ENCODE measurements at places on chromosomes 16 and 17.

GRCh38 chr16:57647136-57647875 is 18.9 kb downstream of the ADGRG1 start:
- no peak for DNase-seq

GRCh38 chr17:40915721-40916256 is 21.7 kb downstream of the KRT23 start:
- no peak for DNase-seq

- no peak for DNase-seq
Measured at GRCh38 chr17:700504-701094, 14.0 kb downstream of the VPS53 start.

GRCh38 chr17:45248132-45248957 is 13.5 kb downstream of the SPATA32 start:
- no peak for DNase-seq

GRCh38 chr17:17119533-17119932 is 77.3 kb downstream of the MPRIP start:
- no peak for DNase-seq

GRCh38 chr16:77169650-77170236 is 21.2 kb upstream of the MON1B start:
- DNase-seq, result no peak

- no peak for DNase-seq
Measured at GRCh38 chr16:68408967-68409366, 39.3 kb downstream of the SMPD3 start.

GRCh38 chr16:49780433-49780832 is 75.5 kb downstream of the ZNF423 start:
- no peak for DNase-seq

- no peak for DNase-seq
Measured at GRCh38 chr17:79965806-79966205, 69.9 kb downstream of the TBC1D16 start.

DNA sequence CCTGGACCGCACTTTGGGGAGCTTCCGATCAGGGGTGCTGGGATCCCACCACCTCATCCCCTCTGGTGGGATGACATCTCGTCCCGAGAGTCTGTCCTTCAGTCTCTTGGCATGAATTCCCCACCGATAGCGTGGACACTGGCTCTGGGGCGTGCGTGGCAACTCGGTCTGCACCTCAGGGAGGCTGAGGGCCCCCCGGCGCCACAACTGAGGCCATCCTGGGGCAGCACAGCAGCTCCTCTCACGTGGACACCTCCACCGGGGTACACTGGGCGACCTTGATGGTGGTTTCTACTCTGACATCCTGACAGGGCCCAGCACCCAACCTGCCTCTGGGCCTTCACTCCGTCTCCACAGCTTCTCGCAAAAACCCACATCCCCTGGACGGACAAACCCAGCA is 8.6 kb downstream of the PDIA2 start:
- DNase-seq, result no peak

DNA sequence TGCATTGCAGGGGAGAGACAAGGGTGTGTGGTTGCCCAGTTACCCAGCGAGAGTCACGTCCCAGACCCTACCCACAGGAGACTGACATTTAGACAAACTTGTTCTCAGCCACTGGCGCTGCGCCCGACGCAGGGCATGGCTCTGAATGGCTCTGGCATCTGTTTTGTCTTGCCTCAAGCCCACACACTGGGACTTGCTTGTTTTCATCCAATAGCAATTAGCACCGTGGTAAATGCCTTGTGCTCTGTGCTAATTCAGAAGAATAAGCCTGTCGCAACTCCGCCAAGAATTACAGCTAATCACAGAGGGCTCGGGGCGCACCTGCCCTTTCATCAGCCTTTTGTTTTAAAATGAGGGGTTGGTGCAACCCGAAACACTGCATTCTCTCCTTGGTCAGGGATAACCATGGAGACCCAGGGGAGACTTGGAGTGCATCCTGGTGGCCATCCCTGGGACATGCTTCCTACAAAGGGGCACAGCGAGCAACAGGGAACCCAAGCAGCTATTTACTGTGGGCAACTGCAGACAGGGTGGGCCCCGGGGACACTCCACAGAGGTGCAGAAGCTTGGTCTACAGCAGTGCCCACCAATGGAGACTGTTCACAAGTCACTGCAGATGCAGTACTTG is 220.6 kb upstream of the ZFHX3 start:
- no peak for DNase-seq

GRCh38 chr17:7147772-7148171 is 31.4 kb downstream of the ASGR1 start:
- no peak for DNase-seq

- no peak for DNase-seq
Measured at GRCh38 chr17:31321966-31322365, 544 bp upstream of the EVI2A start.

GRCh38 chr17:42709561-42709960 is 27.2 kb downstream of the CNTNAP1 start:
- no peak for DNase-seq

GRCh38 chr17:41736983-41737679 is 2.7 kb upstream of the HAP1 start:
- DNase-seq, result no peak

GRCh38 chr16:85648070-85648714 is 35.1 kb downstream of the GSE1 start:
- DNase-seq, result no peak

- DNase-seq, result no peak
Measured at GRCh38 chr16:8763899-8764298, 33.5 kb downstream of the TMEM186 start.

- DNase-seq, result no peak
Measured at GRCh38 chr17:13704333-13704732, 102.6 kb upstream of the HS3ST3A1 start.

GRCh38 chr16:74793571-74793970 is 19.0 kb upstream of the FA2H start:
- DNase-seq, result no peak

GRCh38 chr17:48161127-48161905 is 53.8 kb downstream of the SNX11 start:
- DNase-seq, result no peak

Measured in cerebellar nuclear complex (tissue), 1 donor.